ENCODE measurements at places on chromosomes 16 and 17. TPM values are rescaled to one million over a fixed set of nuclear protein-coding genes. Genes with fewer than 3 reads are reported as not detected.
A peak's percentile ranks its signal among the peaks of the same experiment; 100 is the strongest.

DNA sequence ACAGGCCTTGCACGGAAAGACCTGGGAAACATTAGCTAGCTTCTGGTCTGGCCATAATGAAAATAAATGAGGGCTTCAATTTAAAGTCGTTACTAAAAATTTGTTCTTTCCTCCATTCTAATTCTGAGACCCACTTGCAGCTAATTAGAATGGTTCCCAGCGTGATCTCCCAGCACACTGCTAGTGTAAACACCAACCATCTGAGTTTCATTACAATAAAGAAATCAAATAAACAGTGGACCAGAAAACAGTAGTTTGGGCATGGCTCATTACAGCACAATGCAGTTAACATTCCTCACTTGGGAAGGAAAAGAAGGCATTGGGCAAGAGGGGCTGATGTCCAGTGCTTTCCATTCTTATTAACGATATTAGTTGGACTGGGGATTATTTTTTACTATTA is 410.9 kb upstream of the SOX9 start:
- no peak for DNase-seq

- no peak for DNase-seq
Measured at GRCh38 chr17:73933871-73934270, 269.6 kb upstream of the RPL38 start.

GRCh38 chr16:67441907-67442306 is 11.0 kb downstream of the HSD11B2 start:
- DNase-seq = no peak

DNA sequence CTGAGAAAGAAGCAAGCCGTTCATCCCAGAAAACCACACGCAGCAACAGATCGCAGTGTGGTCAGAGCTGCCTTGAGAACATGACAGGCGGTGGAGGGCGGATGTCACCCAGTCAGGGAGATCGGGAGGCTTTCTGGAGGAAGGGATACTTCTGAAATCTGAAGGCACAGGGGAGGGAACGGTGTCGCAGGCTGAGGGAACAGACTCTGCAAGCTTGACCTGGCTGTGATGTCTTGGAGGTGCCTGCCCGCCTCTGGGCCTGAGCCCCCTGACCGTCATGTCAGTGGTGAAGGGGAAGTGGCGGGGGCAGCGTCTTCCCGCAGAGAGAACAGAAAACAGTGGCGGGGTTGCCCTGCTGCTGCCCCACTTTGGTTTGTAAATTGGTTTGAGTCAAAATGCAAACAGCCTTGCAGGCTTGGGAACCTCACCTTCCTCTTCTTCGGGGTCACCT is 8.1 kb upstream of the ATP2A3 start:
- DNase-seq = no peak

DNA sequence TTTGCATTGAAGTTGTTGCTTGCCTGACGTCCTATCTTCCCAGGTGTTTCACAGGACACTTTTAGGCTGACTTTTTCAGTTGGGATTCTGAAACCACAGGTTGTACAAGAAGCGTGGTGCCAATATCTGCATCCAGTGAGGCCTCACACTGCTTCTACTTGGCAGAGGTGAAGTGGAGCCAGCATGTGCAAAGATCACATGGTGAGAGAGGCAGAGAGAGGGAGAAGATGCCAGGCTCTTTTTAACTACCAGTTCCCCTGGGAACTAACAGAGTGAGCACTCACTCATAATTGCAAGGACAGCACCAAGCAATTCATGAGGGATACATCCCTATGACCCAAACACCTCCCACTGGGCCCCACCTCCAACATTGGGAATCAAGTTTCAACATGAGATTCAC is 5.8 kb upstream of the ABCA6 start:
- DNase-seq = no peak

DNA sequence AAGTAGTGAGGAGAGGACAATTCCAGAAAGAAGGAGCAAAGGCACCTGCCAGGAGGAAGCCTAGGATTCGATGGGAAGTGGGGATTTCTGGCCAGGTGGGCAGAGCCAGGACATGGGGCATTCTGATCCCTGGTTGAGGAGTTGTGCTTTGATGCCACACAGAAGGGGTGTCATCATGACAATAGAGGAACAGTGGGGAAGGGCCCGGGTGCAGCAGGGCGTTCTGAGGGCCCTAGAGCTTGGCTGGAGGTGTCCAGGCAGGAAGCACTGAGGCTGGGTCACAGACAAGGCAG is 4.3 kb downstream of the EVPLL start:
- DNase-seq = no peak

DNA sequence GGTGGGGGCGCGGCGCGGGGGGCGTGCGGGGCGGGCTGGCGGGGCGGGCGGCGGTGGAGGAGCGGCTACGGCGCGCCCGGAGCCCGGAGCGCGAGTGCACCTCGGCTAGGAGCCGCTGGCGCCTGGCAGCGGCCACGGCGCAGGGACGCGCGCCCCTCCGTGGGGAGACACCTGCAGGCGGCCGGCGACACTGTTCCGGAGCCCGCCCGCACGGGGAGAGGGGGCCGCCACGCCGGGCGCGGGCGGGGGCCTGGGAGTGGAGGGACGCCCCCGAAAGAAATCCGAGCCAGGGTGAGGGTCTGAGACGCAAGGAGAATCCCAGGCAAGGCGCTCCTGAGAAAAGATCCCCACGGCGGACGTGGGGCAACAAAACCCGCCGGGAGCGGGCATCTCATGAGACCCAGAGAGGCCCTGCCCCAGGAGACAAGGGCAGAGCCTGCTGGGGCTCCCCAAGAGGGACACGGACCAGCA is at the start of gene GSG1L:
Gene GSG1L, minus strand, starts transcription at position 124 of the 471 bp plus-strand sequence. CDS start 290 bp downstream, outside the sequence.
- DNase-seq = no peak

GRCh38 chr16:85250147-85250463 is 137.8 kb upstream of the CIBAR2 start:
- no peak for DNase-seq

GRCh38 chr16:15897834-15898254 is 9.4 kb upstream of the CEP20 start:
- no peak for DNase-seq

DNA sequence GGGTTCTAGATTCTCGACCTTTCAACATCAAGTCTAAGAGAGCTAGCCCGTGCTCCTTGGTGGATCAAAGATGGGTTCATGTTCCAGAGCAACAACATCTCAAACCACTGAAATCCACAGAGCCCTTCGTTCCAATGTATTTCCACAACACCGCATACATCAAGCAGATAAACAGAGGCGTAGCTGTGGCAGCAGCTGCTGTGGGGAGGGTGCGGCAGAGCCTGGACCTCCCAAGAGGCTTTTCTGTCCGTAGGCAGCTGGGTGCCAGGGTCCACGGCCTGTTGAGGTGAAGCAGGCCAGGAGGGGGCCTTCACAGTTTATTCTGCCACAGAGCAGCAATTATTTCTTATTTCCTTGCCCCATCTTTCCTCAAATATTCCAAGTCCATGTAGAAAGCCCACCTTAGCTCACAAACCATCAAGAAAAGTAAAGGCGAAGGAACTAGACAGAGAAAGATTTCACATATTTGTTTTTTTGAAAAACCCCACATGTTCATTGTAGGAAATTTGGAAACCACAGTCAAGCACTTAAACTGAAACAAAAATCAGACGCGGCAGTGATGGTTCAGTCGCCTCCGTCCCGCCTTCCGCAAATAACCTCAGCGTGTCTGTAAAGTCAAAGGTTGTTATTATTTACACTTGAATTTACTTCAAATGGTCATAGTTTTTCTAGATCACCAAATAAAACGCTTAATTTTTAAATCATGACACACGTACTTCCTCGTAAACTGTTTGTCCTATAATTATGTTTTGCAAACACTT is 144.6 kb upstream of the FOXF1 start:
- no peak for DNase-seq

DNA sequence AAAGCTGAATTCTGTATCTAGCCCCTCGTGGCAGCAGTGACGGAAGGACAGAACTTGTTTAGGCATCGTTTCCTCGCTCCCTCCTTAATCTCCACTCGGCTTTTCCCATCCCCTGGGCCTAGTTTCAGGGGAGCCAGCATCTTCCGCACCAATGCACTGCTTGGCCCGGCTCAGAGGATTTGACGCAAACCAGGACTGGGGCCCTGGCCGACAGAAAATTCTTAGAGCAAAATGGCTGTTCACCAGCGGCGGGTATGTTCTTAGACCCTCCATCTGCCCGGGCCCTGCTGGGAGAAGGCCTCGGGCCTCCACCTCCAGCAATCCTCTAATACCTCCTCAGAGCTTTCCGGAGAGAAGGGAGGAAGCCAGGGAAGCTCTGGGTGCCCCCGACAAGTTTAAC is 54.6 kb downstream of the TBC1D16 start:
- no peak for DNase-seq

DNA sequence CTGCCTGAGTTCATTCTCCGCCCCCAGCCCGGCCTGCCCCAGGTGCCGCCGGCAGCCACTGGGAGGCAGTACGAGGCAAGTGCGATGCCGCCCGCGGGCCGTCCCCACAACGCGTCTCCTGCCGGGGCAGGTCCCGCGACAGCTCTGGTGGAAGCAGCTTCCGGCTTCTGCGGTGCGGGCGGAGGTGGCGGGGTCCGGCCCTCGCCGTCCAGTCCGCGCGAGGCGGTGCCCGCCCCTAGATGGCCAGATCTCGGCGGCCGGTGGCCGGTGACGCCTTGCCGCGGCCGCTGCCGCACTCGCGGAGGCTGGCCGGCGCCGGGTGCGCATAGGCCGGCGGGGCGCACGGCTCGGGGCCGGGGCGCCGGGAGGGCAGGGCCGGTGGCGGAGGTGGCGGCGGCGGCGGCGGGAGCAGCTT is 1.8 kb downstream of the GJD3 start:
- peak; percentile 91 for DNase-seq

- no peak for DNase-seq
Measured at GRCh38 chr17:72671016-72671415, 421.5 kb downstream of the SLC39A11 start.

DNA sequence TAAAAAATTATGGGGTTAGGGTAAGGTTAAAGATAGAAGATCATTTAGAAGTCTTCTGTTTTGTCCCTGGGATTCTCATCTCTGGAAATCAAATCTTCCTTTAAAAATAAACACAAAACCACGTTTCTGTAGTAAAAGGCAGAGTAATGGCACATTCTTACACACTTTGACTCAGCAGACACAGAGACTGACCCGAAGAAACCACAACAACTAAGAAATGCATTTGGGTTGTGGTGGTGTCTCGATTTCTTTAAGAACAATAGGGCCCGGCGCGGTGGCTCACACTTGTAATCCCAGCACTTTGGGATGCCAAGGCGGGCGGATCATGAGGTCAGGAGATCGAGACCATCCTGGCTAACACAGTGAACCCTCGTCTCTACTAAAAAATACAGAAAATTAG is 54.9 kb upstream of the MYH10 start:
- no peak for DNase-seq

Gene EVPLL
- not detected for total RNA-seq

Gene TBC1D3H
- total RNA-seq = not detected

- DNase-seq = no peak
Measured at GRCh38 chr17:17725011-17725751, 43.9 kb downstream of the RAI1 start.

Gene HAP1
- total RNA-seq = 0.09 TPM

GRCh38 chr17:62876673-62877405 is 68.7 kb upstream of the MARCHF10 start:
- no peak for DNase-seq

Gene NTN1
- 0.02 TPM for total RNA-seq

Gene CDH5
- total RNA-seq = not detected

GRCh38 chr17:39318636-39319035 is 82.8 kb downstream of the FBXL20 start:
- no peak for DNase-seq

DNA sequence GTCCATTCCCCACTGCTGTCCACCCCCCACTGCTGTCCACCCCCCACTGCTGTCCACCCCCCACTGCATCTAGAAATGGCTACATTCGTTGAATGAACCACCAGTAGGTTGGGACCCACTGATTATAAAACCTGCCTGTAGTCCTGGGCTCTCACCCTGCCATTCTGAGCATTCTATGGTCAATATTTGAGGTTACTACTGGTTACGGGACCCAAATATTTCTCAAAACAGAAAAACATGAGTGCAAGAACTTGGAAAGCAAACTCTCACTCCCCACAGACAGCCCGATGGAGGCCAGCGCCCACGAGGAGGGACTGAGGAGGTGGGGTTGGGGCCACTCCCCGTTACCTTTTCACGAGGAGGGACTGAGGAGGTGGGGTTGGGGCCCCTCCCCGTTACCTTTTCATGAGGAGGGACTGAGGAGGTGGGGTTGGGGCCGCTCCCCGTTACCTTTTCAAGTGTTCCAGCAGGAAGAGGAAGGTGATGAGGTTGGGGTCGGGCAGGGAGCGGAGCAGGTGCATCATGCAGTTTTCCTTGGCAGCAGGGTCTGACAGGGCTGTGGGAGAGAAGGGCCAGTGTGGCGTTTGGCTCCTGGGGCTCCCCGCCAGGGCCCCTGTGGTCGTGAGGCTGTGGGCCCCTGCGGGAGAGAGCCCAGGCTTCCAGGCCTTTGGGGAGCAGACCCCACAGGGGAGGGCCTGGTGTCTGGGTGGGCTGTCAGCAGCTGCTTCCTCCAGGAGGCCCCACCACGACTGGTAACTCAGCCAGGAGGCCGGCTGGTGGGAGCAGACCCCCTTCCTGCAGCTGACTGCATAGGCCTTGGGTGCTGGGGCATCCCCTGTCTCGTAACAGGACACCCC is 12.5 kb downstream of the TIMM22 start:
- DNase-seq = no peak

GRCh38 chr16:12089492-12090150 is 113.1 kb downstream of the SNX29 start:
- peak; percentile 51 for DNase-seq

Gene NR1D1
- 6.6 TPM for total RNA-seq

Gene BAIAP3
- total RNA-seq = 3.4 TPM

- no peak for DNase-seq
Measured at GRCh38 chr16:86446279-86446678, 64.0 kb upstream of the FOXF1 start.

DNA sequence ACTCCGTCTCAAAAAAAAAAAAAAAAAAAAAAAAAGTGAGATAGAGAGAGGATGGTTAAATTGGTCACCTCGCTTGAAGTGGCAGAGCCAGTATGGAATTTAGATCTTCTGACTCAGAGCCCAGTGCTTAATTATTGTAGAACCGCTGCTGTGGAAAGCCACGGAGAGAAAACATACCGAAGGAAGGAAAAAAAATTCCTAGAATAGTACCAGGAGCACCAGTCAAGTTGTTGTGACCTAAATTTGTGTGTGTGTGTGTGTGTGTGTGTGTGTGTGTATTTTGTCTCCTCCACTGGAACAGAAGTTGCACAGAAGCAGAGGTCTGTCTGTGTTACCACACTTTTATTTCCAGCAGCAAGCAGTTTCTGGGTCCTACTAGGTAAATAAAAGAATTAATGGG is 10.6 kb upstream of the NUP85 start:
- no peak for DNase-seq

- DNase-seq = no peak
Measured at GRCh38 chr16:62700426-62701294, 664.4 kb upstream of the CDH8 start.

Measured in K562 (cell line).